CD4-positive, alpha-beta T cell treated with Interleukin-21 for 1 hour (primary cell): ENCODE measurements at places on chromosomes 16 and 17.

GRCh38 chr17:1561420-1562175 lies 994 bp downstream of the PITPNA start:
- peak; percentile 28 for DNase-seq

DNA sequence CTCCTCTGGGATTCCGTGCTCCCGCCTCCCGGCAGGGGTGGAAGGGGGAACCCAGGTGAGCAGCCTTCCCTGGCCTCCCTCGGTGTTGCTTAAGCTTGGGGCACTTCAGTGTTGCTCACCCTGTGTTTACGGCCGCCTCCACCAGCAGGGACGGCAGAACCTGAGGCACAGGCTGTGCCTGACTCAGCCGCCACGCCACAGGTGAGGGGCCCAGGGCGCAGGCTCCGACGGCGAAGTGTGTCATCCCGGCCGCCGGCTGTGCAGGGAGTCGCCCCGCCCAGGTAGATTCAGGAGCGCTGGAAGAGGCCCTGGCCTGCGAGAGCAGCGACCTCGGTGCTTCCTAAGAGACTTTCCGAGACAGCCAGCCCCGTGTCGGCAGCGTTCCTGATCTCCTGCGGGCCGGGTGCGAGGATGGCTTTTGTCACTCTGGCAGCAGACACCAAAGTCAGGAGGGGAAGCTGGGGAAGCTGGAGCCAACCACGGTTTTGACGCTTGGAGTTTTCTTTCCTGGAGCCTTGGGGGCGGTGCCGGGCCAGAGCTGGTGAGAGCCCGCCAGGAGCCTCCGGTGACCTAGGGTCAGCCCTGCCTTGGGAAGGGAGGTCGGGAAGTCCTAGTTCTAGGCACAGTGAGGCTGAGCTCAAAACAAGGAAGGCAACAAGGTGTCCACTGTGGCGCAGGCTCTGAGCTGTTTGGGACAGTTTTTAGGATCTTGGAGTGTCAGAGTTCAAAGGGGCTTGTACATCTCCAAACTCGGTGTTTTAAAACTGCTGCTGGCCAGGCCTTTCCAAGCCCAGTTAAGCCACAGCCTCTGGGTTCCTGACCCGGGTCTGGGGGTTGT lies 2.1 kb downstream of the GSE1 start:
- peak; percentile 18 for DNase-seq

GRCh38 chr16:77869997-77870813 lies 81.8 kb downstream of the VAT1L start:
- no peak for DNase-seq

DNA sequence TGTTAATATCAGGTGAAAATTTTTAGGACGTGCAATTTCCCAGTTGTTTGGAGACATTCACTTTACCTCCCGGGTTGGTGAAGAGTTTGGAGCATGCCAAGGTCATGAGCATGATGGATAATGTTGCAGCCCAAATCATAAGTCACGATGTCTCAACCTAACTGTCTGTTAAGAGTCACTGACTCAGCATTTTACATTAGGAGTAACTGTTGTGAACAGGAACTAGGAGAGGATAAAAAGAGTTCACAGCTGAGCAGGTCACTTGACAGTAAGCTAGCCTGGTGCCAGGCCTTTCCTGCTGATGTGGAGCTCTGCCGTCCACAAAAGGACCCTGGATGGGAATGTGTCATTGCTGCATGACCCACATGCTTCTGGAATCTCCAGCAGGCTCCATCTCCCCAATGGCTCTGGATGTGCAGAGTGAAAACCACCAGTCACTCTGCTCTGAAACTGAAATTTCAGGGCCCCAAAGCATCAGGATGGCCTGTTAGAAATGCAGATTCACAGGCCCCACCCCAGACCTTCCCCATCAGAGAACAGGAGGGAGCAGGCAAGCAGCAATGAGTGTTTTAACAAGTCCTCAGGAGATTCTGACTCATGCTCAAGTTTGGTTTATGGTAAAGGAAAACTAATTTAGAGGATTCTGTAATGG lies 371.6 kb upstream of the MAF start:
- DNase-seq, result no peak

- no peak for DNase-seq
Observed at GRCh38 chr16:15494236-15494635, 59.8 kb downstream of the BMERB1 start.

DNA sequence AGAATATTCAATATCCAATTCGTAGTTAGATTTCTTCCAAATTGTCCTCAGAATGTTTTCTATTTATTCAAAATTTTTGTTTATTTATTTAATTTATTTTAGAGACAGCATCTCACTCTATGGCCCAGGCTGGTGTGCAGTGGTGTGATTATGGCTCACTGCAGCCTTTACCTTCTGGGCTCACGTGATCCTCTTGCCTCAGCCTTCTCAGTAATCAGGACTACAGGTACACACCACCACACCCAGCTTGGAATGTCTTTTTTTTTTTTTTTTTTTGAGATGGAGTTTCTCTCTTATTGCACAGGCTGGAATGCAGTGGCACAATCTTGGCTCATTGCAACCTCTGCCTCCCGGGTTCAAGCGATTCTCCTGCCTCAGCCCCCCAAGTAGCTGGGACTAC lies 3.5 kb upstream of the DRG2 start:
- DNase-seq, result no peak

DNA sequence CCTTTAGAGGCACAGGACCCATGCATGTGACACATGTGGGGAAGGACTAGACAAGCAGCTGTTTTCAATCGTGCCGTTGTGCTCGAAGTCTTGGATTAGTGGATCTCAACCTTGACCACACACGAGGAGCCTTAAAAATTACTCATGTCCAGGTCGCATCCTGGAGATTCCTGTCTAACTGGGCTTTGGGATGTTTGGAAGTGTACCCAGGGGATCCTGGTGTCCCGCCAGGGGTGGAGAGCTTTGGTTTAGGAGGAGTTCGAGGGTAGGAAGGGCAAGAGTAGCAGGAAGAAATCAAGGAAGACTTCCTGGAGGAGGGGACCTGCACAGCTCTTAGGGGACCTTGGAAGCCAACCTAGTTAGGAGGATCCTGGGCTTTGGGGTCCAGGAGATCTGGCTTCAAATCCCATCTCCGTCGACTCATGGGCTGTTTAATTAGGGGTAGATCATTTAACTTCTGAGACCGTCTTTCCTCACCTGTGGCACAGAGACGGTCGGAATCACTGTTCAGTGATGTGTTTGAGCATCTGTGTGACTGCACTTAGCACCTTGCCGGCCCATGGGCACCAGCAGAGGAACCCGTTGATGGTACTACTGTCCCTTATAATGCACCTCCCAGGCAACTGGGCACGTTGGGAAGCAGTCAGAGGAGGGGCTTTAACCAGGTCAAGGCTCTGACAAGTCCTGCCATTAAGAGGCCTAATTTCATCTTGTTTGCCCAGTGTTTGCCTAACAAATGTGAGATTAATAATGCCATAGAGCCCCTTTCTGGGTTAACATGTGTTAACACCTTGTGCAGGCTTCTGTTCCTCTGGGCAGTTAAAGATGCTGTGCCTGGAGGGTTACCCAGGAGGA lies 102.0 kb upstream of the PLCG2 start:
- DNase-seq, result no peak

DNA sequence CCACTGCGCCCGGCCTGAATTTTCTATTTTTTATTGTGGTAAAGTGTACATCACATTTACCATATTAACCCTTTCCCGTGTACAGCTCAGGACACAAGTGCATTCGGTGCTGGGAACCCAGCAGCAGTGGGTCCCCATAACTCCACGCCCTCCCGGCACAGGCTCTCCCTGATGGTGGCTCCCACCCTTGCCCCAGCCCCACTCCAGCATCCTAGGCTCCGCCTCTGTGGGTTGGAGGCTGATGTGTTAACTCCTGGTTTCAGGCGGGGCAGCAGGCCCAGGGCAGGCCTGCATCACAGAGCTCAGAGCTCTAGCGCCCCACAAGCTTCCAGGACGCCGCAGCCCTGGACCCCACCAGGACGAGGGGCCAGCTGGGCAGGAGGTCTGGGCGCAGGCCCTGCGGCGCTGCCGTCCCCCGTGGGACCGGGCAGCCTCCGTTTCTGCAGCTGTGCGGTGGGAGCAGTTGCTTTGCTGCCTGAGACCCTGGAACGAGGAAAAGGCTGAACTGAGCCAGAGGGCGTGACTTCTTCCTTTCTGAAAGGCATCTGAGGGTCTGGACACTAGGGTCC lies 19.6 kb downstream of the ZFPM1 start:
- DNase-seq, result no peak

- no peak for DNase-seq
Observed at GRCh38 chr16:1335211-1335971, 1.9 kb downstream of the BAIAP3 start.

DNA sequence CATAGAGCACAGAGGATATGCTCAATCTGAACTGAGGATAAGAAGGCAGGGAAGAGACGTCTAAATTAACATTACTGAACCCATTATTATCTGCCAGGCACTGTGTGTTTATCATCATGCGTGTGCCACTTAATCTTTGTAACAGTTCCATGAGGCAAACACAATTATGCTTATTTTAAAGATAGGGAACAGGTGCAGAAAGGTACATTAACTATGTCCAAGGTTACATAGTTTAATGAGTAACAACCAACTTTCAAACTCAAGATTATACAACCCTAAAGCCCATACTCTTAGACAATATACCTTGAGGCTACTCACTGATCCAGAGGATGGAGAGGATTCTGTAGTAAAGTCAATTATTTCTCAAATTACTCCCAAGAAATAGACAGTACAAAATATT lies 43.2 kb downstream of the STH start:
- no peak for DNase-seq

GRCh38 chr16:79437764-79438751 lies 162.5 kb downstream of the MAF start:
- DNase-seq, result no peak

DNA sequence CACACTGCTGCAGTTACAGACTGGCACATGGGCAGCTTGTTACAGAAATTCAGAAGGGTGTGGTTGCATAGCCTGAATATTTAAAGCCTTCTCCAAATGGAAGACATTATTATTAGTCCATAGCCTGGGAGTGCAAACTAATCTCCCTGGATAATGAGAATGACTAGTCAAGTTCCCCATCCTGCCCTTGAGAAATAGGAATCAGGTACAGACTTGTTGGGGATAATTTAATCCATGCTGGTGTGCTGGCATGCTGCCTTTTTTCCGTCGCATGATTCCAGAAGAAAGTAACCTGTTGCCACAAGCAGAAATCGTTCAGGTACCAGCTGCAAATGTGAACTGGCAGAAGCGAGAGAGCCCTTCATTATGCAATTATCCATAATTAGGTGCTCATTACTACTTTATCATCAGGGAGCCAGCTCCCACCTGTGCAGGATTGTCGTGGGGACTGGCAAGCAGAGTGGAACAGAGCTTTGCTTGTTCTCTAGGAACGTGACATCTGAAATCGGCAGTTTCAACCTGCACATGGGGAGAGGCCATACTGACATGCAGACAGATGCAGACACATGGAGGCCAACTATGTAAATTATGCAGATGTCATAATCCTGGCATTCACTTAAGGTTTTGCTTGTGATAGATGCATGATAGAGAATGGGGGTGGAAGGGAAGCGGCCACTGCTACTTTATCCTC lies 419.4 kb downstream of the PMP22 start:
- DNase-seq, result no peak

DNA sequence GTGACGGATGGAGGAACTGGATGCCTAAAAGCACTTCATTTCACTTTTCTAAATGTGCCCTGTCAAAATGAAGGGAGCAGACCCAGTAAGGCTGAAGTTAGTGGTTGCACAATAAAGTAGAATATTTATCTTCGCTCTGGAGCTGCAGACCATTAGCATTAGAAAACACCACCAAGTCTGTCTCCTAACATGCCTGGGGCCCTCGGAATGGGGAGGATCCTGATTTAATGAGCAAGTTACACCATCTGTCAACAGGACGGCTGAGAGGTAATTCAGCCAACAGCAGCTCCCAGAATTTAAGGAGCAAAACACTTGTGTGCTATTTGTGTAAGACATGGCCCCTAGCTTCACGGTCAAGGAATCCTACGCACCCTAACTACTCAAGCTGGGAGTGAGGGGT lies 22.3 kb downstream of the CA10 start:
- DNase-seq, result no peak

DNA sequence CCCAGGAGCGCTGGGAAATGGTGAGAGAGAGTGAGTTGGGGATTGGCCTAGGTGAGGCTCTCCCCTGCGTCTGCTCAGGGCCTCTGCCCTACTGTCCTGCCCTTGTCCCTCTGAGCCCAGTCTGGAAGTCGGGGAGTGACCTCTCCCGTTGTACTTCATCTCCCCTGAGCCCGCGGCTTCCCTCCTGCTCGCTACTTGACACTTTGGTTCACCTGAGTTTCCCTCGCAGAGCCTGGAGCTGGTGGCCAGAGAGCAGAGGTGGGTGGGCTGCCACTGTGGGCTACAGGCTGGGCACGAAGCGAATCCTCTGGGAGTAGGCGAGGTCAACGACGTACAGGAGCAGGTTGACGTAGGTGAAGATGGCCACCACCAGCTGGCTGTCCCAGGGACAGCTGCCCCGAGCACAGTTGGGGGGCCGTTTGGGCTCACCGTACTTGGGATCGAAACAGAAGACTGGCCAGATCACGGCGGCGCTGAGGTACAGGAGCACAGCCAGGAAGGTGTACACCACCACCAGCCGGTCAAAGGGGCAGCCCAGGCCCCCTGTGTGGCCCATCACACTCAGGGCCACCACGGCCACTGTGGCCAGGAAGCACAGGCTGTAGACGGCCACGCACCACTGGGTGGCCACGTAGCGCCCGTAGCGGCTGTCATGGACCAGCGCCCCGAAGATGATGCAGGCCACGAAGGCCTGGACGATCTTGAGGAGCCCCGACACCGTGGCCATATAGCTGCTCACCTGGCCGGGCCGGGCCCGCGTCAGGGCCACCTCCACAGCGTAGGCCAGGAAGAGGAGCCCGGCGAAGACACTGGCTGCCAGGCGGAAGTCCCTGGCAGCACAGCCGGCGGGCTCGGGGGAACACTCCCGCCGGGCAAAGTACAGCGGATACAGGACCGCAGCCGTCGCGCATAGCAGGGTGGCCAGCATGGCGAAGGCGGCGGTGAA lies 3.7 kb upstream of the PYCR1 start:
- no peak for DNase-seq

DNA sequence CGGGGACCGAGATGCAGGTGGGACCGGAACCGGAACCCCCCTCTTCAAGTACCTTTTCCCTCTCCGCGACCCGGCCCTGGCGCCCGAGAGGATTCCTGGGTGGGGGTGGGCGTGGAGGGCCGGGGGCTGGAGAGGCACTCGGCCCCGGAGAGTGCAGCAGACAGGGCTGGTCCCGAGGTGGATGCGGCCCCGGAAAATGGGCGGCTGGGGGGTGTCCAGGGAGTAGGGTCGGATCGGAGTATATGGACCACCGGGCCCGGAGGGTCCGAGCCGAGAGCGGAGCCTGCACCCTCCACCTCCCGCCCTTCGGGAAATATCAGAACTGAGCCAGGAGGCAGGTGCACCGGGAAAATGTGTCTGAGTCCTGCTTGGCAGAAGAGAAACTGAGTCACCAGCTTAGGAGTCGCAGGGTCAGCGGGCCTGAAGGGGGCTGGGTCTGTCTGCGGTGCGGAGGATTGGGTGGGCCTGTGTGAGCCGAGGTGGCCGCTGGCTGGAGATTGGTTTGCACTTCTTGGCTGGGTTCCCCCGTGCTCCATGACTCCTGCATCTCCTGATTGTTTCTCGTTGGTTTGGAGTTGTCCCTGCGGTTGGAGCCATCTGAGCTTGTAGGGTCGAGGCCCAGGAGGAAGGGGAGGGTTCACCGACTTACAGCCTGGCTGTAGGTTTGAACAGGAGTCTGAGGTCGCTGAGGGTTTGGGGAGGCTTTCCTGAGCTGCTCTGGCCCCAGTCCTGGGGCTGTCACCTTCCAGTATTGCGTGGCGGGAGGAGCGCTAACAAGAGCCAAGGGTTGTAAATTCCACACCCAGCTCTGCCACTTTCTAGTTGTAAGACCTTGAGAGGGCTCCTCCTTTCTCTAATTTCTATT lies 518 bp downstream of the SH2B1 start:
- DNase-seq, result peak; percentile 28

GRCh38 chr16:81528256-81528655 lies 83.6 kb downstream of the CMIP start:
- no peak for DNase-seq

- no peak for DNase-seq
Observed at GRCh38 chr17:36004594-36005108, 3.3 kb upstream of the CCL15 start.
